Activated T-cell treated with anti-CD3 and anti-CD28 coated beads for 4 hours (primary cell): ENCODE measurements at places on chromosomes 13 and 19.

- DNase-seq: no peak
Measured at GRCh38 chr13:29459813-29460355, 135.6 kb downstream of the SLC7A1 start.

DNA sequence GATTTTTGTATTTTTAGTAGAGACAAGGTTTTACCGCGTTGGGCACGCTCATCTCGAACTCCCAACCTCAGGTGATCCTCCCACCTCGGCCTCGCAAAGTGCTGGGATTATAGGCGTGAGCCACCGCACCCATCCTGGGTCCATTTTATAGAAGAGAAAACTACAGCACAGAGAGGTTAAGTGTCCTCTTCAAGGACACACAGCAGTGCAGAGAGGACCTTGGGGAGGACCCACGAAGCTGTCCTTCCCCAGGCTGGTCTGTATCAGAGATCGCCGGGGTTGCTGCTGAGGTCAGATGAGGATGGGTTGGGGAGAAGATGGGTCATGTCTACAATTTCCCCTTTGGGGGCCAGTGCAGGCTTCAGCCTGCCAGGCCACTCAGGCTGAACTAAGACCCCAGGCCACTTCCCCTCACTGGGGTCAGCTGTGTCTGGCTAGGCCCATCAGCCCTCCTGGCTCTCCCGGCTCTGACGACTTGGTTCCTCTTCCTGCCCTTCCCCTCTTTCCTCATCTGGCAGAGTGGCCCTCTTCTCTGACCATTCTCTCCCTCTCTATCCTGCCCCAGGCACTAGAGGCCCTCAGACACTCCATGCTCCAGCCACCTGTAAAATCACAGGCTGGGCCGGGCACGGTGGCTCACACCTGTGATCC lies 9.6 kb downstream of the MYO1F start:
- no peak for DNase-seq

DNA sequence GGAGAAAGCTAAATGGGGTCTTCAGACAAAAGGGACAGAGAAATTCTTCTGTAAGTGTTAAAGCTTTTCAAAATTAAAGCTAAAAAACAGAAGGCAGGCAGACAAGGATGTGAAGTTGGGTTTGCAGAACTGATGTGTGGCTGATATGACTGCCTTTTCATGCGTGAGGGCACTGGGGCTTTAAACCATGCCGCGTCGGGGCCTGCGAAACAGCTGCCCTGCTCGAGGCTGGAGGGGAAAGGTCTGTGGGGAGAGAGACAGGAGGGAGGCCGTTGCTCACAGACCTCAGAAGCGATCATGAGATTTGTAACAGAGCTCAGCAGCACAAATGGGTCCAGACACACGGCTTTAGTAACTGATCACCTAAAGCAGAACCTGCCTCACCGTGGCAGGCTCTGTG lies 23.5 kb downstream of the CAPS start:
- DNase-seq: no peak

- no peak for DNase-seq
Measured at GRCh38 chr13:97019236-97019635, 25.0 kb upstream of the OXGR1 start.

DNA sequence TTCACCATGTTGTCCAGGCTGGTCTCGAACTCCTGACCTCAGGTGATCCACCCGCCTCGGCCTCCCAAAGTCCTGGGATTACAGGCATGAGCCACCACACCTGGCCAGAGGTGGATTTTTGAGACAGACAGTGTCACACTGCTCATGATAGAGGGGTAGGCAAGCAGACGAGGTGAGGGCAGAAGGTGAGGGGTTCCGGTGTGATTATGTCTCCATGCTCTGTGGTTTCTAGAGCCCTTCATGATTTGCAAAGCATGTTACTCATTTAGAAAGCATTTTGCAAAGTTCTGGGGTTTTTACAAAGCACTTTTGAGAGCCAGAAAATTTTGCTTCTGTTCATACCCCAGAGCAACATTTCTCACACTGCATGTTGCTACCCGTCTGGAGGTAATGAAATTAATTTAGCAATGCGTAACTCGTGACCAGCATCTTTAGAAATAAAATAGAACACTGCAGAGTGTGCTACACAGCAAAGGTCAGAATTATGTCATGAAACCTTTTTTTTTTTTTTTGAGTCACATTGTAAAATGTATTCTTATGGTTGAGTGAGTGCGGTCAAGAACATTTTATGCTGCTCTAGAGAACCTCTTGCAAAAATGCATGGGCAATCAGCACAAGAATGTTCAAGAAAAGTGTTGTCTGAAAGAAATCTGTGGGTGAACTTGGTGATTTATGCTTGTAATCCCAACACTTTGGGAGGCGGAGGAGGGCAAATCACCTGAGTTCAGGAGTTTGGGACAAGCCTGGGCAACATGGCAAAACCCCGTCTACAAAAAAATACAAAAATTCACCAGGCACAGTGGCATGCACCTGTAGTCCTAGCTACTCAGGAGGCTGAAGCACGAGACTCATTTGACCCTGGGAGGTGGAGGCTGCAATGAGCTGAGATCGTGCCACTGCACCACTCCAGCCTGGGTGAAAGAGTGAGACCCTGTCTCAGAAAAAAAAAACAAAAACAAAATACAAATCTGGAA lies 58.0 kb downstream of the MAP4K1 start:
- no peak for DNase-seq

DNA sequence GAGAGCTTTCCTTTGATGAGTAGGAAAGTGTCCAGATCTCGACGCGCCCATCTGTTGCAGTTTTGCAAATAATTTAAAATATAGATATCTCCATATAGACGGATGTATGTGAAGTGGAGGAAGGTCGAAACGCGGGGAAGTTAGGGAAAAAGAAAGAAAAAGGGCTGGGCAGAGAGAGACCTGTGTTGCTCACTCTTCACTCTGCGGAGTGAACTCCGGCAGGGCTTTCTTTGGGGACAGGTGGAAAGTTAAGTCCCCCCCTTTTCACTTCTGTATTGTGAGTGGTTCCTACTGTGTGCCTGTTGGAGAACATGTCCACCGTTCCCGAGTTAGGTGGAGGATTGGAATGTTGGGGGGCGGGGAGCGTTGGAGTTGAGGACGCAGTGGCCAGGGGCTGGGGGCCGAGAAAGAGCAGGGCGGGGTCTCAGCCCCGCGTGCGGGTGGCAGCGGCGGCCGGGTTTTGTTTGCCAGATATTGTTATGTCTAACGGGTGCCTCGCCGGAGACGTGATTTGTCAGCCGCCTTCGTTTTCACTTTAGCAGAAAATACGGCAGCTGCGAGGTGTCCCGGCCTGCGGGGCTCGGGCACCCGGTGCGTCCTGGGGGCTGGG lies 145.1 kb upstream of the ZNF536 start:
- DNase-seq: no peak
